Iris pigment epithelial cell (primary cell): ENCODE measurements at places on chromosomes 12 and 14.

GRCh38 chr12:61717986-61718385 lies 542.2 kb upstream of the USP15 start:
- DNase-seq: no peak

DNA sequence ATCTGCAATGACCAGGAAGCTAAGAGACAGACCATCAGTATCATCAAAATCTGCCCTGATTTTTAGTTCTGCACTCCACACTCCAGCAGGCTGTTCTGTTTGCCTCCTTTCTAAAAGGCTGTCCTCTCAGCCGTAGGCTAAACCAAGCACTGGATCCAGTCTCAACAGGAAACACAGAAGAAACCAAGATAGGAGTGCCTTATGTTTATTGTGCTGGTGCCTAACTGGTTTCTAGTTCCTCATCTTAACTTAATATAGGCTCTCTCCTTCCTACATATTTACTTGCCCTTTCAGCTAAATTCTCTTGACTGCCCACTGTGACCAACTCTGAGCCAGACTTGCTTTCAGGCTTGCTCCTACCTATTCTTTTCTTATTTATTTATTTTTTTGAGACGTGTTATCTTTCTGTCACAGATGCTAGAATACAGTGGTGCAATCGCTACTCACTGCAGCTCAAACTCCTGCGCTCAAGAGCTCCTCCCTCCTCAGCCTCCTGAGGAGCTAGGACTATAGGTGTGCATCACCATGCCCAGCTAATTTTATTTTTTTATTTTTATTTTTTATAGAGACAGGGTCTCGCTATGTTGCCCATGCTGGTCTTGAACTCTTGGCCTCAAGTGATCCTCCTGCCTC lies 30.8 kb downstream of the GALNT4 start:
- no peak for DNase-seq

DNA sequence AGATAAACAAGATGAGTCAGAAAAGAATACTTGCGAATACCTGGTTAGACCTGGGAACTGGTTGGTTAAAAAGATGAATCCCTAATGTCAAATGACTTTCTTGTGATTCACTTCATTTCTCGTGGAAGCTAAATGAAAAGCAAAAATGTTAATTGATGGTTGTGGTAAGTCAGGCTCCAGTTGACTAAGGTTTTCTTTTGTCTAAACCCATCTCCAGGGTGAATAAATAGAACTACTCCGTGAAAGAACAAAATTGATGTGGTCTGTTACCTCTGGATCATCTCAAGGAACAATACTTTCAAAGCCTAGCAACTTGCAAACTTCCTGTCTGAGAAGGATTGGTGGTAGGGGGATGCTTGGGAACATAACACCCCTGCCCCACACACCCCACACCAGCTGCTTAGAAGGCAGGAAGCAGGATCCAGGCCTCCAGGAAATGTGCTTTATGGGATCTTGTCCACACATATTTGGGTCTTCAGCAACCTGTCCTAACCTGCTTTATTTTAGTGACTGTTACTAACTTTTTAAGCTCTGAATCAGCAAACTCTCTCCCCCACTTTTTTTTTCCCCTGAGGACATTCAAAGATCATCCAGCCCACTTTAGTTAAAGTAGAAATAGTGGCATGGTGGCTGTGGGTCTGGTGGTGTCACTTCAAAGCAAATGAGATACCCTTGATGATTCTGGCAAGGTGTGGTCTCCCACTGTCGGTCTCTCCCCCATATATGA lies 60.4 kb upstream of the PTHLH start:
- DNase-seq: no peak

- DNase-seq: peak; percentile 58
Measured at GRCh38 chr14:55267820-55268219, 3.4 kb upstream of the FBXO34 start.

DNA sequence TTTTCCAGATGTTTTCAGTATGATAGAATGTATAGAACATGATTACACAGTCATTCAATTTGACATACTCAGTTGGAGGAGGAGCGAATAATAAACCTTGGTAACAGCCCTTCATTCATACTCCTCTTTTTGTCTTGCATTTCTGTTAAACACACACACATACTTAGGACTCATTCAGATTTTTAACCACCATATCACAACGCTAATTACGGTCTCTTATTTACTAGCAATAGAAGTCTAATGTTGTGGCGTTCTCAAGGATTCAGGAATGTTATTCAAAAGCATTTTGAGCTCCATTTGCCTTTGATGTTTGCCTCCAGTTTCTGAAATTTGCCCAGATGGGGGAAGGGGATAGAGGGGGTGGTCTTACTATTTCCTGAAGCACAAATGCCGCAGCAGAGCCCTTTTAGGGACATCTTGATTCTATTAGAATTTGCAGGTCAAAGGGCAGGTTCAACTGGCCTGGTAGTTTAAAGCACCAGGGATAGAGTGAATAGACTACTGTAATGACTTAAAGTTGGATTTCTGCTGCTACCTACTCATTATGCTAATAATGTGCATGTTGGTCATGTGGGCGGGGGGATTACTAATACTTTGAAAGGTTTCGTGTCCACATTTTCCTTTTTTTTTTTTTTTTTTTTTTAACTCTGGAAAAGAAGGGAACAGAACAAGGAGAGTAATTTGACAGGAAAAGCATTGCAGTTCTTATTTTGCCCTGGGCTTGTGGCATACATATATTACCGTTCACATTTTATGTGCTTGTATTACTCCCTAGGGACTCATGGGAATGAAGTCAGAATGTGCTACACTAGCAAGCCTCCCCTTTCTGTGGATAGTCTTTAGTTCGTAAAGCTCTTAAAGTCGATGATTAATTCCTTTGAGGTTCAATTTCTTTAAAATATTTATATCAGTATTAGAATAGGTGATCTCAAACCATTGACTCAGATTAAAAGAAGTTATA lies 226.8 kb downstream of the FBXL14 start:
- DNase-seq: no peak

GRCh38 chr14:51006781-51007211 lies 62.5 kb upstream of the PYGL start:
- peak; percentile 69 for DNase-seq

DNA sequence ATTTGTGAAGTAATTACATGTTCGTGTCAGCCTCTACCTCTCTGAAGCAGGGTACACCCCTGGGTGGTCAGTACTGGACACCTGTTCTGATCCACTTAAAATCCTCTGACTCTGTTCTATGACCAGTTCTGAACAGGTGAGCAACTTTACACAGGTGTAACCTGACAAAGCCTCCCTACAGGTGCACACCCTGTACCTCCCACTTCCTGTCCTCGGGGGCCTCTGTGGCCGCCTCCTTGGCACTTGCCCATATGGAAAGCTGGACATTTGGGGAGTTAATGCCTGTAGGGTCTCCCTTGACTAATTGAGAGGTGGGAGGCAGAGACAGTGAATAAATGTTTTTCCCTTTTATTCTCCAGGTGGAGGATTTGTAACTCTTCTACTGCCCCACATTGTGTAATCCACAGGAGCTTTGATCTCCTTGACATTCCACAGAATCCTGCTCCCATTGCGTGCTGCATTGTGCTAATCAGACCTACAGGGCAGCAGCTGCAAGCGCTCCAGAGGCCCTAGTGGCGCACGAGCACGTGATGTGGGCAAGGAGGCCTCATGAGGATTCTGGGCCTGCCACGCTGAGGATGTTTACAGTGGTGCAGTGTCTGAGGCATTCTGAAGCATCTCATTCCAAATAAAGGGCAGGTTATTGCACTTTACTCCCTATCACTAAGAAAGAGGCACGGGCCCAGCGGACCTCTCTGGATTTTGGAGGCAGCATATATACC lies 45.8 kb upstream of the BATF start:
- no peak for DNase-seq
